ENCODE measurements at places on chromosomes 12 and 14.

- no peak for DNase-seq
These were observed 124.0 kb downstream of the BTG1 start for GRCh38 chr12:92021666-92022035.

- DNase-seq: no peak
These were observed 2.0 kb upstream of the MYH6 start for GRCh38 chr14:23409966-23410635.

GRCh38 chr14:99736603-99737371 lies 52.7 kb downstream of the CYP46A1 start:
- no peak for DNase-seq

GRCh38 chr12:118334939-118335567 lies 37.7 kb downstream of the TAOK3 start:
- no peak for DNase-seq

DNA sequence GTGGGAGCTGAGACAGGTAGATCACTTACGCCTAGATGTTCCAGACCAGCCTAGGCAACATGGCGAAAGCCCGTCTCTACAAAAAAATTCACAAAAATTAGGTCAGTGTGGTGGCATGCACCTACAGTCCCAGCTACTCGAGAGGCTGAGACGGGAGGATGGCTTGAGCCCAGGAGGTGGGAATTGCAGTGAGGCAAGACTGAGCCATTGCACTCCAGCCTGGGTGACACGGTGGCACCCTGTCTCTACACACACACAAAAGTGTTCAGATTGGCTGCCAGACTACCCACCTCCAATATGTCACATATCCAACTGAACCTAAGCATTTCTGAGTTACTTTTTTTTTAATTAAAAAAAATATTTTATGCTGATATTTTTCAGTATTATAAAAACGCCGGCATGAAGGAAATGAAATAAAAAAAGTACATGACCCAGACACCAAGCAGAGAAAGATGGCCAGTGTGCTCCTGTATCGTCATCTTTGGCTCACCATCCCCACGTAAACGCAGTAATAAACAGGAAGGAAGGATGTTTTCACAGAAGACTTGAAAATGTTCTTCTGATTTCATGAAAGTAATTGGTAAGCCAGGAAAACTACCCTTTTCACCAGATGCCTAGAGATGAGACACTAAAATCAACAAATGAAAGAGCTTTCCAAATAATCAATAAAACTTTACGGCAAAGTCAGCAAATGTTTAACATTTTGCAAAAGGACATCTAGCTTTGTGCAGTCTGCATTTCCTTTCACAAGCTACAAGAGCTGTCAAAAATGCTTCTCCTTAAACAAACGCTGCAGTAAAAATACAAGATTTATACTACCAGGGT lies 26.4 kb downstream of the CDC42BPB start:
- DNase-seq: no peak

GRCh38 chr12:105820429-105821125 lies 318.2 kb downstream of the NUAK1 start:
- no peak for DNase-seq

DNA sequence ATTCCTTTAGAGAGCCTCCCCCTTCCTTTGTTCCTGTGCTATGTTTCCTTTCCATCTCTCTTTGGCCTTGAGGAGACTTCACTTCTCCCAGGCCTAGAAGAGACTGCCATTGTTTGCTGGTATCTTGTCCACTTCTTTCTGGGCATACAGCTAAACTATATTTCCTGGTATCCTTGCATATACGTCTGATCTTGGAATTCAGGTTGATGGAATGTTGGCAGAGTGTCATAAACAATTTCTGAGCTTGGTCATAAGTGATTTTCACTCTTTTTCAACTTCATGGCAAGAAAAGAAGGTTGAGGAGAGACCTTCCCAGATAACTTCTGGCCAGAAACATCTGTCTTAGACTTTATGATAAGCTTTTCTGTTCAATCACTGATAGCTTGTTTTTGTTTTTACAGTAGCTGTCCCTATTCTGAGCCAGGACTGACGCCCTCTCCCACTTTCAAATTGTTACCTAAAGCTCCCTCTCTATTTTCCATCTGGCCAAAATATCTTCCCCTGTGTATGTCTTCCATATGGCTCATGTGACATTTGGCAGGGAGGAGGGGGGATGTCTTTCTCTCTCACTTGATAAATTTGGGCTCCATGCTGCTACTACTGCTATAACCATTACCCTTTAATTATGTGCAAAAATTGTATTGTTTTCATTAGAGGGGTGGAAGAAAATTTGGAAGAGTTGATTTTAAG lies 457.0 kb downstream of the ADAMTS20 start:
- DNase-seq: no peak
